AG08396 (cell line): ENCODE measurements at places on chromosomes 4 and X.

DNA sequence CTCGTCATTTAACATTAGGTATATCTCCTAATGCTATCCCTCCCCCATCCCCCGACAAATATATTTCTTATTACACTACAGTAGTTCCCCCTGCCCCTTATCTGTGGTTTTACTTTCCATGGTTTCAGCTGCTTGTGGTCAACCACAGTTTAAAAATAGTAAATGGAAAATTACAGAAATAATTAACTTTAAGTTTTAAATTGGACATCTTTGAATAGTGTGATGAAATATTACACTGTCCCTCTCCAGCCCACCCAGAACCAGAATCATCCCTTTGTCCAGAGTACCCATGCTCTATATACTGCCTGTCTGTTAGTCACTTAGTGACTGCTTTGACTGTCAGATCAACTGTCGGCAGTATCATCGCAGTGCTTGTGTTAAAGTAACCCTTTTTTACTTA, 47.4 kb upstream of the VEGFC start:
- DNase-seq = no peak

DNA sequence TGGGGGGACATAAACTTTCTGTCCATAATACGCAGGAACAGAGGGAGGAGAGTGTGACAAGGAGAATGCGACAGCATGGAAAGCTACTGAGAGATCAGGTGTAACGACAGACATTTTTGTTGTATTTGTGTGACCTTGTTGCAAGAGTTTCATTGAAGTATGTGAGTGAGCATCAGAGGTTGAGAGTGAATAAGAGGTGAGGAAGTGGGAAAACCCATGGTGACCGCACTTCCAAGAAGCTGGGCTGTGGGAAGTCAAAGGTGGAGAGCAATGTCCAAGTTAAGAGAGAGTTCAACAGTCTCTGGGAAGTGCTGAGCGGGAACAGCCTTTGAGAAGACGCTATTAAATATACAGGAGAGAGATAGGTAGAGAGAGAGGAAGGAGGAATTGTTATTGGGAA, 76.4 kb upstream of the PGRMC2 start:
- no peak for DNase-seq

DNA sequence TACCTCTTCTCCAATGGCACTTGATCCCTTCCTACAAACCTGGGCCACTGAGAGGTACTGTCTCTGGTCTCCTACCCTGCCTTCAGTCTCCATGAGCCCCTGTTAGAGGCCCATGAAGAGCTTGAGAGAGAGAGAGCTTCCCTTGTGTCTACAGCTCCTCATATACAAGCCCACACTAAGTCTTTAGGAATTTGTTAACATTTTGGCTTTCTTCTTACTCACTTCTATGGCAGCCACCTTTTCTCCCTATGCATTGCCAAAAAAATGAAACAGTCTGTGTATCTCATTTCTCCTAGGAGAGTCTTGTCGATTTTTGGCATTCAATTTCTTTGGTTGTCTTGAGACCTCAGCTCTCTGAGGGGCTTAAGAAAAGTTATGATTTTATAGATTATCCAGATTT, 90.9 kb upstream of the LNX1 start:
- peak; percentile 40 for DNase-seq

DNA sequence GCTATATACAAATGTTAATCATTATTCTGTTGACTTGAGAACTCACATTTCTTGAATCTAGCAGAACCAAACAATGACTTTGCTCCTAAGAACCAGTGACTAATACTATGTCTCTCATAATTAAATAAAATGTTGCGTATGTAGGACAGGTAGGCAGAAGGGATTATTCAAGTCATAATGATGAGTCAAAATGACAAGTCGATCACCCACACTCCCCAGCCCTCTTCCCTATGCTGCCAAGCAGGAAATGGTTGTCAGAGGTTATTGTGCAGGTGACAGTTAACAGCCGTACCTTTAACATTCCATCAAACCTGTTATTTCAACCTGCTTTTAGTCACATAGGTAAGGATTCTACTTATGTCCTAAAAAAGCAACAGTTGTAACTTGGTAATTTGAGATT, 22.0 kb upstream of the STK26 start:
- DNase-seq = no peak

- no peak for DNase-seq
Measured at GRCh38 chr4:110737931-110738330, 115.1 kb upstream of the PITX2 start.

DNA sequence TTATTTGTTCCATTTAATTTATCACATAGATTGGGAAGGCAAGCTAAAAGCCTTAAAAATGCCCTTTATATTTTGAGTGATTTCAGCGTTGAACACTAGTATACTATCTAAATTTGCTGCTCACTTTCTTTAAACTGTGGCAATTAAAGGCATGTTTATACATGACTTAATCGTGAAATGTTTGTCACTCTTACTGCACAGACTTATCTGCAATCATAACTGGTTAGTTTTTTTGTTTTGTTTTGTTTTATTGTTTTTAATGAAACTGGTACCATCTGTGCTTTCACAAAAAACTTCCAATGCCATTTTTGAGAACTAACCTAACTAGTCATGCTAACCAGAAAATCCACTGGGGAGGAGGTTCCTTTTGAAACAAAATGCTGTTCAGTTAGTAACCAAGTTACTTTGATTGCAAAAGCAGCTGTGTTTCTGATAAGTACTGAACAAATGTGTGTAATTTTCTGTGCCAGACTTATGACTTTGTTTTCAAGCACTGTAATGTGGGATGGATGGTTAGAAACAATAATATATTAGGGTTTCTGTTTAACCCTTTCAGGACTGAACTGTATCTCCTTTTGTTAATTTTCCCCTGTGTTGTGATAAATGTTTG, 56.1 kb downstream of the CCKAR start:
- no peak for DNase-seq

DNA sequence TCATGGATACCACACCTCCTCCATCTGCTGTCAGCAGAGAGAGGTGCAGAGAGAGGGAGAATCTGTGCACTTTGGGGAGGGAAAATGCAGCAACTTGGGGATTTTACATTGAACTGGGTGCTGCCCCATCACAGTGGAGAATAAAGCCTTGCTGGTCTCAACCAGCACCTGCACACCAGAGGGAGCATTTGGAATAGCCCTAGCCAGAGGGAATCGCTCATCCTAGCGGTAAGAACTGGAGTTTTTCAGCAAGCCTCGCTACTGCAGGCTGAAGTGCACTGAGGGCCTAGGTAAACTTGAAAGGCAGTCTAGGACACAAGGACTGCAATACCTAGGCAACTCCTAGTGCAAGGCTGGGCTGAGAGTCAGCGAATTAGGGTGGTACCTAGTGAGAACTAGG, 148.7 kb downstream of the KDR start:
- no peak for DNase-seq

DNA sequence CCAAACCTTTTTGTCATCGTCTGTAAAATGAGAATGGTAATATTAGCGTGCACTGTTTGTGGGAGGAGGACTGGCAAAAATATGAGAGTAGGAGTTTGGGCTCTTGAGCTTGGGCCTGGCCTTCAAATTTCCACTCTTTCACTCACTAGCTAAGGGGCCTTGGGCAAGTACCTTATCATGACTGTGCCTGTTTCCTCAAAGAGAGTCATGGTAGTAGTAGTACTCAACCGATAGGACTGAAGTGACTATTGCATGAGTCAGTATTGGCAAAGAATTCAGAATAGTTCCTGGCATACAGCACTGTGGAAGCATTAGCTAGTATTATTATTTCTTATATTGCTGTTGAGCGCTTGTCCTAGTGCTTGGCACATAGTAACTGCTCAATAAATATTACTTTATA, 16.0 kb upstream of the RBM3 start:
- DNase-seq = peak; percentile 57

- DNase-seq = no peak
Measured at GRCh38 chr4:139878050-139878449, 212.4 kb downstream of the MGST2 start.

GRCh38 chrX:64427281-64427680, 32.0 kb upstream of the MTMR8 start:
- DNase-seq = no peak

DNA sequence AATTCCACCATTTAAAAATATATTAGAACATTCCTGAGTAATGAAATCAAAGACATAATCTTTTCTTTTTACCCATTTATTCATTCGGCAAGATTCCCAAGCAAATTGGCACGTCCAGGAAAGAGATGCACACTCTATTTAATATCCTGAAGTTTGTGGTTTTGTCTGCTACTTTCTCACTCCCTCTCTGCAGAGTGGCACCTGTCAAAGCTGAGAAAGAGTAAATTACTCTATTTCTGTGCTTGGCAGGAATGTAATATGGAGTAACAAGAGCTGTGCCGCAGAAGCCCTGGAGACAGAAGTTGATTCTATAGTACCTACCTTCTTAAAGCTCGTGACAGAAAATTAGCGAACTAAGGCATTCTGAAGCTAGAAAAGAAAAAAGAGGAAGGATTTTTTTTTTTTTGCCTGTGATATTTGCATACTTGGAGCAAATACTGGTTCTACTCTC, 5.5 kb downstream of the GSTCD start:
- DNase-seq = no peak

DNA sequence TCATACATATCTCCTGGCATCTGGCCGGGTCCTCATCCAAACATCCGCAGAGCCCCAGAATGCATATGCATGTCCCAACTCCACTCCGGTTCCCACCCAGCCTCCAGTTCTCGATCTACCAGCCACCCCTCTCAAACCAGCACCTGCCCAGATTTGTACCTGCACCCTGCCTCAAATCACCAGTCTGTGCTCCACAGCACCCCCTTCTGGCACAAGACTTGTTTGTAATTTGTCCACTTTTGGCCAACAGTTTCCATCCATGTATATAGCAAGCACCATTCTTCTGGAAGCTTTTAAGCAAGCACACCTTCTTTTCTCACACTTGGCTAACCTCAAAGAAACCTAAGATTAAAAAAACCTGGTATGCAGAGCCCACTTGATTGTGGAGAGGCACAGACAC, 644.1 kb downstream of the MID1IP1 start:
- no peak for DNase-seq

DNA sequence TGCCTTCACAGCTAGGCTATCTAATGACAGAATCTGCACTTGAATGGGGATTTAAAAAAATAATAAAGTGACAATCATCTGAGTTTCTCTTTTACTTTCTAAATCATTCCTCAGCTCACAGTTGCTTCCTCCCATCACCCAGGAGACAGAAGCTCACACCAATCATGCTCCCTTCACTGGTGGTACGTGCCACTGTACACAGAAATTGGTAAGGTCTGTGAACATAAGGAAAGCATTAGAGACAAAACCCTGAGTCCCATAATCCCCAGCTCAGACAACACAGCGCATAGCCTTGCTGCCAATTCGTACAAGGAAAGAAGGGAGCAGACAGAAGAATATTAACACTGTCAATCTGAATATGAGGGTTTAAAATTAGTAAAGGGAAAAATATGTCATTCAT, 133.1 kb downstream of the IDS start:
- no peak for DNase-seq

DNA sequence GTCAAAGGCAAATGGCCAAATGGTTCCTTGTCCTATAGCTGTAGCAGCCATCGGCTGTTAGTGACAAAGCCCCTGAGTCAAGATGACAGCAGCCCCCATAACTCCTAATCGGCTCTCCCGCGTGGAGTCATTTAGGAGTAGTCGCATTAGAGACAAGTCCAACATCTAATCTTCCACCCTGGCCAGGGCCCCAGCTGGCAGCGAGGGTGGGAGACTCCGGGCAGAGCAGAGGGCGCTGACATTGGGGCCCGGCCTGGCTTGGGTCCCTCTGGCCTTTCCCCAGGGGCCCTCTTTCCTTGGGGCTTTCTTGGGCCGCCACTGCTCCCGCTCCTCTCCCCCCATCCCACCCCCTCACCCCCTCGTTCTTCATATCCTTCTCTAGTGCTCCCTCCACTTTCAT, 3.8 kb upstream of the OPN1LW start:
- no peak for DNase-seq

DNA sequence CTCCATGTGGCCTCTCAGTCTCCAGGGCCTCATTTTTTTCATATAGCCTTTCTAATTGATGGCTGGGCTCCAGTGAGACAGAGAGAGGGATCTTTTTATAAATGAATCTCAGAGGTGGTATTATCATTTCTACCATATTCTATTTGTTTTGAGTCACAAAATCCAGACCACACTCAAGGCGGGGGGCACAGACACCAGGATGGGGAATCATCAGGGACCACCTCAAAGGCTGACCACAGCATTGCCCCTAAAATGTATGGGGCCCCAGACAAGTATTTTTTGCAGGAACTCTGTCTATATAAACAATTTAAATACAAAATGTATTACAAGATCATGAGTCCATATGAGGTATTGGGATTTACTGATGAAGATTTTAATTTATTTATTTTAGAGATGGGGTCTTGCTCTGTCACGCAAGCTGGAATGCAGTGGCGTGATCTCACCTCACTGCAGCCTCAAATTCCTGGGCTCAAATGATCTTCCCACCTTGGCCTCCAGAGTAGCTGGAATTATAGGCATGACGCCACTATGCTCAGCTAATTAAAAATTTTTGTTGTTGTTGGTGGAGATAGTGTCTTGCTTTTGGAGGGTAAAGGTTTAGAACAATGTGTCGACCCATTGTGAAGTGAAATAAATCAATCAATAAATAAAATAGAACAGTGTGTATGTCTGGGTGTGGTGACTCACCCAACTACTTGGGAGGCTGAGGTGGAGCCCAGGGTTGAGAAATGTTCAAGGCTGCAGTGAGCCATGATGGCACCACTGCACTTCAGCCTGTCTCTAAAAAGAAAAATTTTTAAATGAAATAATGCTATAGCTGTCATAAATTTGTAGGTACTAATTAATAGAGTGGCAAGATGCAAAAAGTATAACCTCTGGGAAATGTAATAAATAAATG, 29.4 kb downstream of the WDR13 start:
- DNase-seq = no peak

GRCh38 chrX:47864785-47865184, 28.1 kb downstream of the ZNF81 start:
- DNase-seq = no peak

- DNase-seq = no peak
Measured at GRCh38 chr4:113636438-113636818, 125.1 kb downstream of the CAMK2D start.

DNA sequence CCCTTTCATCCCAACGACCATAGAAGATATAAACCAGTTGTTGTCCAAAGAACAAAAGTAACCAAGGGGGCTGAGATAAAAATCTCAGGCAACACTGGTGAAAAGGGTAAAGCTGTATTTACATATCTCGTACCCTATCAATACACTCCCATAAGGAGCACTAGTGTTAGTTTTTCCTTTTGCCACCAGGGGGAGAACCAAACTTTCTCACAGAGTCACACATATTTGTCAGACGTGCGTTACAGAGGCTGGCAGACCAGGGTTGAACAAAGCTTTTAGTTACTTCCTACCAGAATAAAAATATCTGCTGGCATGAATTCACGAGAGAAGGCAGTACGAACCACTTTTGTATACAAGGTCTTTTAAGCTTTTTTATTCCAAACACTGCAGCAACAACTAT, 88.3 kb downstream of the AMELX start:
- peak; percentile 10 for DNase-seq

- no peak for DNase-seq
Measured at GRCh38 chrX:35251226-35251625, 308.6 kb downstream of the FAM47B start.

- DNase-seq = no peak
Measured at GRCh38 chrX:43817444-43817843, 64.8 kb downstream of the MAOB start.
